ENCODE measurements at places on chromosomes 12 and 14.

DNA sequence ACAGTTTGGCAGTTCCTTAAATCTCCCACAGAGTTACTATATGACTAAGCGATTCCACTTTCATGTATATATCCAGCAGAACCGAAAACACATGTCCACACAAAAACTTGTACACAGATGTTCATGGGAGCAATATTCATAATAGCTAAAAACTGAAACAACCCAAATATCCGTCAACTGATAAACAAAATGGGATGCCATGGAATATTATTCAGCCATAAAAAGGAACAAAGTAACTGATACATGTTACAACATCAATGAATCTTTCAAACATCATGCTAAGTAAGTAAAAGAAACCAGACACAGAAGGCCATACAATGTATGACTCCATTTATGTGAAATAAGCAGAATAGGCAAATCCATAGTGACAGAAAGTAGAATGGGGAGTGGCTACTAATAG is 80.2 kb upstream of the GPHB5 start:
- no peak for DNase-seq

DNA sequence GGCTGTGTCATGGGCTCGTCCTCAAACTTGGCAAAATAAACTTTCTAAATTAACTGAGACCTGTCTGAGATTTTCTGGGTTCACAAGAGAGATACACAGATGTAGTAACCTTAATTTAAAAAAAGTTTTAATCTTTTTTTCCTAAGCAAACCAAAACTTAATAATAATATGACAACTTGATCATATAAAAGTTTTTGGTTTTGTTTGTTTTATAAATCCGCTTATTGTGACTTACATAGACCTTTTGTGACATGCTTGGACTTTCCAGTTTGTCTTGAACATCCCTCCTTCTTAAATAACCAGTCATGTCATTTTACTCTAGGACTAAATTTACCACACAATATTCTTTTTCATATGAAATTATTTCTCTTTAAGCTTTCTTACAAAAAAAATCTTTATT is 8.5 kb downstream of the RDH12 start:
- no peak for DNase-seq

DNA sequence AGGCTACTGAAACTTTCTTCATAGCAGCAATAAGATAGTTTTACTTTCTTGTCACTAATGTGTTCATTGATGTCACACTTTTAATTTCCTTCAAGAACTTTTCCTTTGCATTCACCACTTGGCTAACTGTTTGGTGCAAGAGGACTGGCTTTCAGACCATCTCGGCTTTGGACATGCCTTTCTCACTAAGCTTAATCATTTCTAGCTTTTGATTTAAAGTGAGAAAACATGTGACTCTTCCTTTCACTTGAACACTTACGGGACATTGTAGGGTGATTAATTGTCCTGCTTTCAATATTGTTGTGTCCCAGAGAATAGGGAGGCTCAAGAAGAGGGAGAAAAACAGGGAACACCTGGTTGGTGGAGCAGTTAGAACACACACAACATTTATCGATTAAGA is 41.9 kb downstream of the IFNG start:
- no peak for DNase-seq

- no peak for DNase-seq
Observed at GRCh38 chr12:44835641-44836379, 40.3 kb downstream of the NELL2 start.

DNA sequence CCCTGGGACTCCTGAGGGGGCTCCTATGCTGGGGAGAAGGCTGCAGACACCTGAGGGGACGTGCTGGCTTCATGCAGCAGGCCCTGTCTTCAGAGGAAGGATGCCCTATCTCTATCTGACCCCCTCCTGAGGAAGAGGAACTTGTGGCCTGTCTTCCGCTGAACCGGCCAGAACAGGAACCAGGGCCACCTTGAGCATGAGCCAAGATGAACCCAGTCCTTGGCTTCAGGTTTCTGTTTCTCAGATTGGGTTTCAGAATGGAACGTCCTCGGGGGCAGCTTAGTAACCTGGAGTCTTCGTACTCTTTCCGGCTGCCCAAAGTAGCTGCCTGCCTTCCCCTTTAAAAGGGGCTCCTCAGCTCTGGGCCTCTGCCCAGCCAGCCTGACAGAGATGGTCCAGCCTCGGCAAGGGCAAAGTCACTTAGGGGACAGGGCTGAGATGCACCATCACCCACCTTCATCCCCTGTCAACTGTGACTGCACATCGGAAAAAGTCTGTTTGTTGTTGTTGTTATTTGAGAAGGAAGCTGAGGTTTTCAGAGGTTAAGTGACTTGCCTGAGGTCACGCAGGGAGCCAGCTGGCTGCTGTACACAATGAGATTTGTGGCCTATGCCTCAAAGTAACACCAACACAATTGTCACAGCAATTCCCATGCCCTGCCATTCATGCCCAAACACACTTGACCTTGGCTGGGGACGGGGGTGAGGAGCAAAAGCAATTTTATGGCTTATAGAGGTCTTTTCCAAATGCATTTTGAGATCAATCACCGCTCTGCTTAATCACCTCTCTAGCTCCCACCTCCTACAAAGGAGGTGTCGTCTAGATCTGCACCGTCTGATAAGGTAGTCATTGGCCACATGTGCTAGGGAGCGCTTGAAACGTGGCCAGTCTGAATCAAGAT is 13.4 kb downstream of the ASB2 start:
- no peak for DNase-seq

GRCh38 chr14:33377596-33378390 is 439.1 kb downstream of the NPAS3 start:
- no peak for DNase-seq

GRCh38 chr12:10810068-10810467 is at the start of gene TAS2R9:
TAS2R9 (minus strand) TSS chr12:10810168; CDS start chr12:10810075, 93 bp downstream.
- no peak for DNase-seq

DNA sequence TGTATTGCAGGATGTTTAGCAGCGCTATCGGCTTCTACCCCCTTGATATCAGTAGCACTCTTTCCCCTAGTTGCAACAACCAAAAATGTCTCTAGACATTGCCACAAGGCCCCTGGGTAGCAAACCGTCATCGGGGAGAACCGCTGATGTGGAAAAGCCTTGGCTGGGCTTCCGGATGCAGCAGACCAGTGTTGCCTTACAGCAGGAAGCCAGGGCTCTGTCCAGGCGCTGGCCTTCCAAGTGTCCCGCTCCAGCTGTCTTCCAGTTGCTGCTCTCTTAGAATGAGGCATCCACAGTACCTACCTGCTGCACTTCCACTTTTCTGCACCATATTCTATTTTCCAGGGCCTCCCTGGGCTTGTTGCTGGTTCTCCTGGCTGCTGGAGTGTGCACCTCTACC is 22.6 kb upstream of the SLC10A1 start:
- DNase-seq = no peak

DNA sequence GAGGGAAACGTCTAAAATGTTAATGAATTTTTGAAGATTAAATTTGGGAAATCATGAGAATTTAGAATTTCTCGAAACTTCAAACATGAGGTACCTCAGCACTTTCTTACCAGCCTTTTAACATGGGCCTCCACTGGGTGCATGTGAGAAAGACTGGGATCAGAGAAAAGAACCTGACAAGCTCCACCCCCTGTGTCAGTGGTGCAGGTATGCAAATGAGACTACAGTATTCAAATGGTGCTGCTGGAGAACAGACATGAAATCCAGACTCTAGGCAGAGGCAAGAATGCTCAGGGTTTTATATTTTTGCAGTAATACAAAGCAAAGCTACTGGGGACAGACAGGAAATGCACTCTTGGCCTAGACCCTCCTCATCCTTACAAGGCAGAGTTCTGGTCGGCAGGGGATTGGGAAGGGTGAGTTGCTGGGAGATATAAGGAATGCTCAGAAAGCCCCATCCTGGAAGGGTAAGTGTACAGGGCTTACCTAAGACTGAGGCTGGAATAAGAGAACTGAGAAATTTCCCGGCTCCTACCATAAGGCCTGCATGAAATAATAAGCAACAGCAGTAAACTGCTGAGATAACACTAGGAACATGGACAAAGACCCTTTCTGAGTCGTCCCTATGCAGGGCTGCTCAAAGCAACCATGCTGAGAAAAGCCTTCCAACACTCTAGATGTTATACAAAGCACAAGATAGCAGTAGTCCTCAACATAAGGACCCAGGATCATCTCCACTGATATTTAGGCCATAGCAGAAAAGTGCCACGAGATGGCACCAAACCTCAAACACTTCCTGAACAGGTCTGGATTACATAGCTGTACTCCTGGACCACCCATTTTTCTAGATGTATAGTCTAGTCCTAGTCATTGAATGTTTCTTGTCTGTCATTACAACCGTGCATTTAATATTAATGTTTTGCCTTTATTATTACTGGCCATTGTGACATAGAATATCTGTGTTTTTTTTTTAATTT is 260.8 kb downstream of the RASSF9 start:
- DNase-seq = peak; percentile 61

- no peak for DNase-seq
Observed at GRCh38 chr12:98814254-98814653, 169.2 kb downstream of the APAF1 start.

DNA sequence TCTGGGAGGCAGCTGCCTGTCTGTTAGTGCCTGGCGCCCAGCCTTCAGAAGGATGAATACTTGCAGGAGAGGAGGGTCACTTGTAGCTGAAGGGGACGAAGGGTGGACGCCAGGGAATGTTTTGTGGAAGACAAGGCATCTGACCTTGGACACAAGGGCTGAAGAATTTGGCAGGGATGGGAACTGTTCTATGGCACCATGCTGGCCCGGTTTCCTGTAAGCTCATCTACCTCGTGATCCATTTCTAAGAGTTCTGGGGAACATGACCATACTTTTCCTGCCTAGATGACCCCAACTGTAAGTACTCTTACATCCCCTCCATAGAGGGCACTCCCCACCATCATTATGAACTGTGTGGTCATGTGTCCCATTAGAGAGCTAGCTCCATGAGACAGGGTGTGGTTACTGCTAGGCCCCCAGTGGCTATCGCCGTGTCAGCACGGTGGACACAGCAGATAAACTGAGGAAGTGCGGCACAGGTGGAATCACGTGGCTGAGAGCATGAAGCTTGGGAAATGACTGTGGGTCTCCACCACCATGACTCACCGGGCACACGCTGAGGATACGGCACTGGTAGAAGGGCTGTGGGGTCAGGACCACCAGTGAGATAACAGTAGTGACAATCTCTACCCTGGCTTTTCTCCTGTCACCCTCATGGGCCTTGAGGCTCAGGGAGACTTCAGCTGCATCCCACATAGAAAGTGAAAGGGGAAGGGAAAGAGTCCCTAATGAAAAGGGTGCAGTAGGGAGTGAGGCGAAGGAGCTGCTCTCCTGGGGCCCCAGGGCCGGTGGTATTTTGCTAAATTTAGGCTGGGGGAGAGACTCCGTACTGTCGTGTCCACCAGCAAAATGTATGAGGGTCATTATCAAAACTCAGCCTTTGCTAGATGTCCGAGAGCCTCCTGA is 252.6 kb downstream of the FOXN3 start:
- DNase-seq = no peak

GRCh38 chr14:77041881-77042545 is 13.5 kb upstream of the IRF2BPL start:
- peak; percentile 72 for DNase-seq

- no peak for DNase-seq
Observed at GRCh38 chr14:65438266-65438933, 25.9 kb downstream of the FUT8 start.

DNA sequence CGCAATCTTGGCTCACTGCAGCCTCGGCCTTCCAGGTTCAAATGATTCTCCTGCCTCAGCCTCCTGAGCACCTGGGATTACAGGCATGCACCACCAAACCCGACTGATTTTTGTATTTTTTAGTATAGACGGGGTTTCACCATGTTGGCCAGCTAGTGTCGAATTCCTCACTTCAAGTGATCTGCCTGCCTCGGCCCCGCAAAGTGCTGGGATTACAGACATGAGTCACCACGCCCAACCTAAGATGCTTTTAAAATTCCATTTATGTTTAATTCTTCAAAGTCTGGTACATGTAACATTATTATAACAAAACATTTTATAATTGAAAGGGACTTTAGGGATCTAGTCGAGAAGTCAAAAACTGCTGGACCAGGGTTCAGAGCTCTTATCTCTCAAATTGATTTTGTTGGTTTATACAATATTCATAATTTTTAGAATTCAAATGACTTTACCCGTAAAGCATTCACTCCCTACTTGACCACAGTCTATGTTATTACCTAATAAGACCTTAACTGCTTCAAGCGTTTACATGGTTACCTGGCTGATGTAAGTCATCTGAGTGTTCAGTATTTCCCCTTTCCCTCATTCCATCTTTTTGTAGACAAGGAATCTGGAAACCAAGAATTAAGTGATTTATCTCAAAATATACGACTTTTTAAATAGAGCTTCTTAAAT is 28.2 kb downstream of the RAP1B start:
- DNase-seq = no peak

- no peak for DNase-seq
Observed at GRCh38 chr14:24774187-24774915, 140.4 kb upstream of the GZMB start.

- DNase-seq = no peak
Observed at GRCh38 chr12:77349689-77350370, 284.5 kb upstream of the E2F7 start.

DNA sequence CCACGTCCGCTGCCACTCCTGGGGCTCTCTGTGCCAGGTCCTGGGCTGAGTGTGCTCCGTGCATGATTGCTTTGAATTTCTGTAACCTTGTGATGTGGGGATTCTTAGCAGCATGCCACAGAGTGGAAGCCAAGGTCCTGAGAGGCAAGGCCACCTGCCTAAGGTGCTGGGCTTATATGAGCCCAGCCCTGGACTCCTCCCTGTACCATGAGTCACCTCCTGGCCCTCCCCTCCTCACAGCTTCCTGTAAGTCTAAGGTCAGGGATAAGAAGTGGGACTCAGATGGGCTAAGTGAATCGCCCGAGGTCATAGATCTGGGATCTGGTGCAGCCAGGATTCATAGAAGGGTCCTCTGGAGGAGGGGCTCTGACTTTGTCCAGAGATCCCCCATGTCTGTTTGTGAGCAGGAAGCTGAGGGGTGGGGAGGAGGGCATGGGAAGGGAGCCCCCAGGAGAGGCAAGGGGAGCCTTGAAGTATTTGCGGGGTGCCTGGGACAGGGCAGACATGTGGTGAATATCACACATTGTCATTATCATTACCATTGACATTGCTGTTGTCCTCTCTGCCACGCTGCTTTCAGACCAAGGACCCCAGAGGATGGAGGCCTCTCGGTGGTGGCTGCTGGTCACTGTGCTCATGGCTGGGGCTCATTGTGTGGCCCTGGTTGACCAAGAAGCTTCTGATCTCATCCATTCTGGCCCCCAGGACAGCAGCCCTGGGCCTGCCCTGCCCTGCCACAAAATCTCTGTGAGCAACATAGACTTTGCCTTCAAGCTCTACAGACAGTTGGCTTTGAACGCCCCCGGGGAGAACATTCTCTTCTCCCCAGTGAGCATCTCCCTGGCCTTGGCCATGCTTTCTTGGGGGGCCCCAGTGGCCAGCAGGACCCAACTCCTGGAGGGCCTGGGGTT is 28.8 kb downstream of the SERPINA3 start:
- DNase-seq = no peak

DNA sequence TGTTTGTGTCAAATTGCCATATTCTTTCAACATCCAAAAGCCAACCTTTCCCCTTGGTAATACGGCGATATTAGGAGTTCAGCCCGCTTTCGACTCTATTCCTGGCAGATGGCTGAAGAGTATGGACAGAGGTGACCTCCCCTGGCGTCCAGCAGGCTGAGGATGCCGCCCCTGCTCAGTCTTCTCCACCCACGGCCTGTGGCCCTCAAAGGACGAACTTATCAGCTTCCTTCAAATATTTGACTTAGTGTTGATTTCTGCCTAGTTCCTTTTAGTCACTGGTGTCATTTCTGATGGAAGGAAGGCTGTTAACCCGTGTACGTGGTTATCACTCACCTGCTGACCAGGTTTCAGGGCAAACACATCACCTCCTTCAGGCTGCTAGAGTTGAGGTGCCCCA is 65.0 kb downstream of the TESC start:
- DNase-seq = no peak

- no peak for DNase-seq
Observed at GRCh38 chr12:92551853-92552397, 150.9 kb upstream of the PLEKHG7 start.

All from brain (organoid and tissue), 16 donors.